ENCODE measurements at places on chromosomes 6 and 20.

DNA sequence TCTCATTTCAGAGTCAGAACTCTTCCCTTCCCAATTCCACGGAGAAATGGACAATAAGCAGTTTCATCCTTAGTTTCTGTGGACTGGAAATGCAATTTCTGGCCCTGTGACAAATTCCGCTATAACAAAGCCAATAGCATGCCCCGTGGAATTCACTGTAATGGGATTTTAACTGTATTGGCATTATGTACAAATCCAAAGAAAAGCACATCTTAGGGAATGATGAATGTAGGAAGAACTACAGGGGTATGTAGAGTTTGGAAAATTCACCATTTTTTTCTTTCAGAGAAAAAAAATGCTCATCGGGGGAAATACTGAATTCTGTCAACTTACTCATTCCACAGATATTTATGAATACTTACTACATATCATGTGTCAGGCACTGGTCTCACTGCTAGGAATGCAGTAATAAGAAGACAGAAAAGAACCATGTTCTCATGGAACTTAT, 43.5 kb downstream of the KIF6 start:
- no peak for DNase-seq

GRCh38 chr20:47304287-47304686, 52.2 kb downstream of the ZMYND8 start:
- no peak for DNase-seq

DNA sequence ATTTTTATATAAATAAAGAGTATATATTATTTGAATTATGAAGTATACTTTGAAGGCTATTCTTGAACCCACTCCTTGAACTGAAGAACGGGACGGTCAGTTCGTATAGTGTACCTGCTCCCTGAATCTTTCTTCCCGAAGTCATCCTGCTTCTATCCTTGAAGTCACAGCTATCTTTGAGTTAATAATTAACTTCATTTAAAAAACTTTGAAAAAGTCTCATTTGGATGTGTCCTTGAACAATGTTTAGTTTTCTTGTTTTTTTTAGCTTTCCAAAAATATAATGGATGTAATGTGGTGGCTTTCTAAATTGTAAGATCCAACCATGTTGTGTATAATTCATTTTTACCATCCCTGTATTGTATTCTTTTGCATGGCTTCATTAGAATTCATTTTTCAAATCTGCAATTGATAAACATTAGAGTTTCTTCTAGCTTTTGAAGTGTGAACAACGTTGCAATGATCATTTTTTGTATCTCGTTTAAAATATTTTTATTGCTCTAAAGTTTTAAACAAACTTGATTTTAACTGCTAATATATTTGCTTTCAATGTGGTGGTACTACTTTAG, 94.4 kb downstream of the NCOA3 start:
- no peak for DNase-seq

- no peak for DNase-seq
These were observed 117.0 kb upstream of the POU3F2 start for GRCh38 chr6:98717322-98717877.

DNA sequence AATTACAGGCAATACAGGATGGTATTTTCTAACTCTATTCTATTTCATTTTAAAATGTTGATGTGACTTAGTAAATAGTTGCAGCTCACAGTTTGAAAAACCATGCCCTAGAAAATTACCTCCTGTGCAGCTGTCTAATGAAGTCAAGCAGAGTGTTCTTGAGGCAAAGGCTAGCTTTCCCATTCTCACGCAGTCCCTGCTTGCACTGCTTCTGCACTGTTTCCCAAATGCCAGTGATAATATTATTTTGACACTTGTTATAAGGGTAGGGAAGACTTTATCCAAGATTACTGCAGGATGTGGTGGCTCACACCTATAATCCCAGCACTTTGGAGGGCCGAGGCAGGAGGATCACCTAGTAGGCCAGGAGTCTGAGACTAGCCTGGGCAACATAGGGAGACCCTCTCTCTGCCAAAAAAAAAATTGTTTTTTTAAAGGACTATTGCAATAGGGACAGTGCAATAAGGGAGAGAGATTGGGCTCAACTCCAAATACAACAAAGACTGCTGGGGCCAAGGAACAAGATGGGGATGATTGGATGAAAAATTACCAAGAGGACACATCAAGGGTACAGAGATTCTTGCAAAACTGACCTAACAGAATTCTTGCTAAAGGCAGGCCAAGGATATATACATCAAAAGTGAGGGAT, 196.1 kb downstream of the LY86 start:
- DNase-seq, result no peak

- no peak for DNase-seq
These were observed 9.6 kb upstream of the APCDD1L start for GRCh38 chr20:58524814-58525213.

DNA sequence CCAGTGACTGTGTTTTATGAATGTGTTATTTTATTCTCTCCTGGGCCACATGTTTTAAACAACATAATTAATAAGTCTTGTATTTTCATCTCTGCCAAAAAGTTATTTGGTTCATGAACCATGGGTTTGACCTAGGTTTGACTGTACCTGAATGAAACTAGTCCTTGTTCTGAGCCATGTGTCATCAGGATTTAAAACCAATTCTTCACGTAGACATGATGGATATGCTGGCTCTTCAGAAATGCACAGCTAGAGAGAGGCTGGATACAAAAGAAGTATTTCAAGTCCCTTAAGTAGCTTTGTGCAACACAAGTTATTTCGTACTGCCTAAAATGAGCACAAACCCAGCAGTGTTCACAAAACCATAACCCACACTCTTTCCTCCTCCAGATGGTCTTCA, 116.1 kb downstream of the IBTK start:
- no peak for DNase-seq

- DNase-seq, result peak; percentile 17
These were observed 19.4 kb downstream of the ERGIC3 start for GRCh38 chr20:35561268-35561667.

GRCh38 chr6:15402406-15403045, 156.7 kb downstream of the JARID2 start:
- peak; percentile 94 for DNase-seq

- DNase-seq, result no peak
These were observed 16.5 kb downstream of the BLOC1S5 start for GRCh38 chr6:8047541-8048292.

GRCh38 chr20:57896563-57896962, 186.7 kb upstream of the PMEPA1 start:
- DNase-seq, result no peak

DNA sequence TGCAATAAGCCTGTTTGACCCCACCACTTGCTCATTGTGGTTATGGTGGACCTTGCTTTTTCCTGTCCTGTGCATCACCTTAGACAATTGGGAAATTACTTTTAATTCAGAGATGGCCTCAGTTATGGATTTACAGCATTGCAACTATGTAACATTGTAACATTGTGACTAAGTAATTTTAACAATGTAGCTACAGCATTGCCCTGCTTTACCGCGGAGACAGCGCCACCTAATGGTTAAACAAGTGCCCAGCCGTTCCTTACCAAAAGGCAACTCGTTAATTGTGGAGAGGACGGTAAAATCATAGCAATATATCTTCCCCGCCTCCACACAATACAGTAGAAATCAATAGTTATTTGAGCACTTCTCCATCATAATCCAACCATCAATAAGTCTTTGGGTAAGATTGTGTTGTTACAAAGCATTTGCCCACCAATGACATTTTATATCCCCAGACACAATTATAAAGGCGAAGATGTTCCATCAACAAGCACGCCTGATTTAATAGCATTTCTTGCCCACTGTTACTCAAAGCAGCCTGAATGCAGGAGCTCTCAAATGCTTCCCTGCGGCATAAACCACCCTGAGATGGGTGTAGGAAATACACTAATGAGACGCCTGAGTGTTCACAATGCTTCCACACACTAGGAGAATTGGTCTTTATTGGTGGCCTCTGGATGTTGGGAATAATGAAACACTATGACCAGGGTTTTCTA, 93.7 kb downstream of the PROKR2 start:
- peak; percentile 84 for DNase-seq

- peak; percentile 81 for DNase-seq
These were observed 13.8 kb downstream of the ATXN1 start for GRCh38 chr6:16747232-16748024.

- DNase-seq, result no peak
These were observed 65.8 kb upstream of the PTCHD4 start for GRCh38 chr6:48176645-48177308.

GRCh38 chr6:53428886-53429285, 80.1 kb upstream of the ELOVL5 start:
- DNase-seq, result no peak
